ENCODE measurements at places on chromosomes 2 and 18. TPM values are rescaled to one million over a fixed set of nuclear protein-coding genes. Genes with fewer than 3 reads are reported as not detected.

DLX1 gene
- 21.6 TPM for total RNA-seq

FBXO15 gene
- total RNA-seq, result 4.1 TPM

PLGLB2 gene
- 0.41 TPM for total RNA-seq

ATAD2B gene
- total RNA-seq, result 55.0 TPM

KATNAL2 gene
- total RNA-seq, result 3.7 TPM

CBLN2 gene
- 280 TPM for total RNA-seq

ATP6V1B1 gene
- total RNA-seq, result not detected

CPLX4 gene
- not detected for total RNA-seq

AQP12B gene
- not detected for total RNA-seq

PROKR1 gene
- 0.82 TPM for total RNA-seq

TM4SF20 gene
- total RNA-seq, result not detected

PRKD3 gene
- total RNA-seq, result 24.1 TPM

CDK15 gene
- 0.82 TPM for total RNA-seq

CRYGD gene
- total RNA-seq, result 2.4 TPM

THSD7B gene
- total RNA-seq, result 13.9 TPM

KCNF1 gene
- total RNA-seq, result 20.0 TPM

PRKAG3 gene
- total RNA-seq, result not detected

TRIM43 gene
- total RNA-seq, result not detected
